Fibroblast of skin of right quadriceps (primary cell): ENCODE measurements at places on chromosomes 6 and 20.

- DNase-seq = no peak
These were observed 56.9 kb downstream of the BMP5 start for GRCh38 chr6:55818482-55818881.

GRCh38 chr6:14889188-14889587 is 356.7 kb upstream of the JARID2 start:
- no peak for DNase-seq

GRCh38 chr6:1552296-1552761 is 57.4 kb upstream of the FOXC1 start:
- peak; percentile 26 for DNase-seq

- DNase-seq = no peak
These were observed 106.8 kb upstream of the HS3ST5 start for GRCh38 chr6:114449659-114450058.

- no peak for DNase-seq
These were observed 198.6 kb downstream of the FOXA2 start for GRCh38 chr20:22385602-22386305.

DNA sequence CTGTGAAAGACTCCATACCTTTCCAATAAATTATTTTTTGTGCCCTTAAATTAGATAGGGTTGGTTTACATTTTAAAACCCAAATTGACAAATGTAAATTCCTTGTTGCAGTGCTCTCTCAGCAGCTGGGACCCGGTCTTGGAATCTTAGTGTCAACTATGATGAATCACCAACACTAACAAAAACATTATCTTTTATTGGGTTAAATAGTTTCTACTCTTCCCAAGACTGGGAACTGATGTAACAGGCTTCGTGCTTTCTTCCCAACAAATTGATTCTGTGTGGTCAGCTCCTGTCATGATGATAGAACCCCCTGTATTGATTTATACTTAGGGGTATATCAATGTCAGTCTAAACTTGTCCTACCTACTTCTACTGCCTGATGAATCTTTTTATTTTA is 23.2 kb upstream of the AHI1 start:
- peak; percentile 32 for DNase-seq

- DNase-seq = no peak
These were observed 31.8 kb downstream of the SNRNP48 start for GRCh38 chr6:7621761-7622160.

GRCh38 chr6:26045065-26045927 is 41.9 kb upstream of the HFE start:
- peak; percentile 97 for DNase-seq

- DNase-seq = peak; percentile 4
These were observed 360.1 kb downstream of the HDGFL1 start for GRCh38 chr6:22929311-22929985.

DNA sequence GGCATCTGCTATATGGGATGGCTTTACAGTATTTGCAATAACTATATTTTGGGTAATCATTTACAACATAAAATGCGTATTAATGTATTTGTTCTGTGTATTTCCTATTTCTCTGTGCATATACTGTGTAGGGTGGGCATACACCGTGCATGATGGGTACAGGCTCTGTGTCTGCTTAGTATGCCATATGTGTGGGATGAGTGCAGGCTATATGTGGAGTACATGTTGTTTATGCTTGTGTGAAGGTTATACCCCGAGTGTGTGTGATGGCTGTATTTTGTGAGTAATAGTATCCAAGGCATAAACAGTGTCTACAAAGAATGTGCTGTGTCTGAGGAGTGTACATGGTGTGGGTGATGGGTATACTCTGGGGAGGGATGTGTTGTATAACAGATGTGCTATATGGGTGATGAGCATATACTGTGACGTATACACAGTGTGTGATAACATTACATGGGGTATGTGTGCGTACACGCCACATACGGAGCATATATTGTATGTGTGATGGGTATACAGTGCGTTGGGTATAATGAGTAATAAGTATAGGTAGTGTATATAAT is 52.7 kb downstream of the CPXM1 start:
- DNase-seq = no peak

DNA sequence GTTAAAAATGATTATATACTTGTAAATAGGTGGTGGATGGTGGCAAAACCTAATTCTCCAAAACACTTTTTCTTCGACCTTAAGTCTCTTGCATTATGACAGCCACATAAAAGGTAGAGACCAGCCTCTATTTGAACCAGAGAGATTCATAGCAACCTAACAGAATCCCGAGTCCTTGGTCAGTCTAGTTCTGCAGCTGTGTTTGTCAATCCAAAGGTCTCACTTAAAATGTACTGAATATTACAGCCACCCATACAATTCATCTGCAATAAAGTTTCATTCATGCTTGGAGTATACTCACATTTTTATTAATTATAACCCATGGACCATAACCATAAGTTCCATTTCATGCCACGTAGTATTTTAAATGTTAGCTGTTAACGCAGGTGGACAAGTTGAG is 87.2 kb downstream of the EPM2A start:
- DNase-seq = no peak

GRCh38 chr6:11275598-11275997 is 43.1 kb upstream of the NEDD9 start:
- DNase-seq = no peak

GRCh38 chr20:51763965-51764602 is 4.1 kb downstream of the ATP9A start:
- DNase-seq = peak; percentile 44

- DNase-seq = no peak
These were observed 2.6 kb downstream of the SIM1 start for GRCh38 chr6:100461917-100462705.

DNA sequence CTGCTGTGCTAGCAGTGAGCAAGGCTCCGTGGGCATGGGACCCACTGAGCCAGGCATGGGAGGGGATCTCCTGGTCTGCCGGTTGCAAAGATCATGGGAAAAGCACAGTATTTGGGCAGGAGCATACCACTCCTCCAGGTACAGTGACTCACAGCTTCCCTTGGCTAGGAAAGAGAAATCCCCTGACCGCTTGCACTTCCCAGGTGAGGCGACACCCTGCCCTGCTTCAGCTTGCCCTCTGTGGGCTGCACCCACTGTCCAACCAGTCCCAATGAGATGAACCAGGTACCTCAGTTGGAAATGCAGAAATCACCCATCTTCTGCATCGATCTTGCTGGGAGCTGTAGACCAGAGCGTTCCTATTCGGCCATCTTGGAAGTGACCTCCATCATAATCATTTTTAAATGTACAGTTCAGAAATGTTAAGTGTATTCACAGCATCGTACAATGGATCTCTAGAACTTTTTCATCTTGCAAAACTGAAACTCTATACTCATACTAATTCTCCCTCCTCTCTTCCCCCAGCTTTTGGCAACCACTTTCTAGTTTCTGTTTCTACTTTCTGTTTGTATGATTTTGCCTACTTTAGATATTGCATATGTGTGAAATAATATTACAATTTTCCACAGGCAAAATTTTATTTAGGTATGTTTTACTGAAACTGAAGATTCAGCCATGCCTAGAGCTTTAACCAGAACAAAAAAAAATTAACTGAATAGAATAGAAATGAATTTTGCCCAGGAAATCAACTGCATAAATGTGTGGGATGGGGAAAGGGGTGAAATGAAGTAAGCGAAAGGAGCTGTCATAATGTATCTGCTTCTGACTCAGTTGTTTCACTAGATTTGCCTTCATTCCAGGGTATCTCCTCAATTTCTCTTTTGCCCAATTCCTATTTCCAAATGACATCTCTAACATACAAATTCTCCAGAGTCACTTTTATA is 100.0 kb downstream of the RWDD2A start:
- no peak for DNase-seq

DNA sequence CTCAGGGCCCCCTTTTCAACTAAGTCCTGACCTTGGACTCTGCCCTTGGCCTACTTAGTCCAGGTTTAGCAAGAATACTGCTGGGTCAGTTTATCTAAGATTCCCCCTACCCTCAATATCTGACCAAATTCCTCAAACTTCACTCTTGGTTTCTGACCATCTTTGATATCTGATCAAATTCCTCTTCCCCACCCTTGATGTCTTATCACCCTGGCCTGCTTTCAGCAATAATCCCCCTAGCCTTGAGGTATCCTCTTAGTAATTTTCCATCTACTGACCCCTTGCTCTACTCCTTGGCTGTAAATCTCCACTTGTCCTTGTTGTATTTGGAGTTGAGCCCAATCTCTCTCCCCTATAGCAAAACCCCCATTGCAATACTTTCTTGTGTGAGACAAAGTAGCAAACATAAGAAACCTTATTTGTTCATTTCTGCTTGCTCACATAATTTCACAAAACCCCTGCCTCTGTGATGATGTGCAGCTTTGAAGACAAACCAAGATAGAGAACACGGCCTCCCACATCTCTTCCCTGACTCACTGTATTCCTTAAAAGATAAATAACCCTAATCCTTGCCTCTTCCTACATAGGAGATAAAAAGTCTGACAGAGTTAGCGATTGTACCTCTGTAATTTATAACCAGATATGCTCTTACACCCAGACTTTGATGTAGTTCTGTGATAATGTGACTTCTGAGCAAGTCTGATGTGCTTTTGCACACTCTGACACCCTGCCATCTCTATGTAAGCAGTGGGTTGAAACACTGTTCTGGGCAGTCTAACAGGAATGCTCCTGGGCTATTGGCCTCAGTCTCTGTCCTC is 13.8 kb upstream of the IYD start:
- DNase-seq = no peak

- DNase-seq = peak; percentile 49
These were observed 69.0 kb downstream of the MOCS1 start for GRCh38 chr6:39865011-39865888.

DNA sequence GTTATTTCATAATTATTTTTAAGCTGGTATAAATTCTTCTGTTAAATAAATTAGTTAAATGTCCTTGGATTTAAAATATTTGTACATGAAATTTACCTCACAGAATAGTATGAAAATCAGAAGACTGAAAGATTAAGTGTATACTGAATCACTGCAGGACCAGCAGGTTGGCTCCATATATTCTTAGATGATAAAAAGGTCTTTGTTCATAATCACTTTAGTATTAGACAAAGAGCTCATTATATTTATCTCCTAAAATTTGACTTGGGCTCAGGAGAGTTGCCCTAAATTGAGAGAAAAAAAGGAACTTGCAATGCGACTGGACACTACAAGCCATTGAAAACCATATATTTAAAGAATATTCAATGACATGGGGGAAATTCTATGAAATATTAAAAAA is 766.4 kb upstream of the CITED2 start:
- no peak for DNase-seq

DNA sequence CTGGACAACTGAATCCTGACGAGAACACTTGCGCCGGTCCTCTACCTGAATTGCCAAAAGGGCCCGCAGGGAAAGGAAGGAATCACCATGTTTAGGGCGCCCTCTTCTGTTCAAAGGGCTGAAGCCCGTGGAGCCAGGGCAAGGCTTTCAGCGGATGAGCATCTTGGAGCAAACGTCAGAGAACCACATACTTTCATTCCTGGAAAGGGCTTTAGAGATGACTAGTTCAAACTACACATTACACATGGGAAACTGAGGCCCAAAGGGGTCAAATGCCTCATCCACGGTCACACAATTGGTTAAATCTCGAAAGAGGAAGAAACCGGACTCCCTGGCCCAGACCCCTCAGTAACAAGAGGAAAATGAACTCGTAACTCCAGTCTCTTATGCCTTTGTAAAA is 11.5 kb upstream of the ZNF133 start:
- DNase-seq = peak; percentile 47

- DNase-seq = no peak
These were observed 193.1 kb downstream of the DOK5 start for GRCh38 chr20:54668271-54669039.

DNA sequence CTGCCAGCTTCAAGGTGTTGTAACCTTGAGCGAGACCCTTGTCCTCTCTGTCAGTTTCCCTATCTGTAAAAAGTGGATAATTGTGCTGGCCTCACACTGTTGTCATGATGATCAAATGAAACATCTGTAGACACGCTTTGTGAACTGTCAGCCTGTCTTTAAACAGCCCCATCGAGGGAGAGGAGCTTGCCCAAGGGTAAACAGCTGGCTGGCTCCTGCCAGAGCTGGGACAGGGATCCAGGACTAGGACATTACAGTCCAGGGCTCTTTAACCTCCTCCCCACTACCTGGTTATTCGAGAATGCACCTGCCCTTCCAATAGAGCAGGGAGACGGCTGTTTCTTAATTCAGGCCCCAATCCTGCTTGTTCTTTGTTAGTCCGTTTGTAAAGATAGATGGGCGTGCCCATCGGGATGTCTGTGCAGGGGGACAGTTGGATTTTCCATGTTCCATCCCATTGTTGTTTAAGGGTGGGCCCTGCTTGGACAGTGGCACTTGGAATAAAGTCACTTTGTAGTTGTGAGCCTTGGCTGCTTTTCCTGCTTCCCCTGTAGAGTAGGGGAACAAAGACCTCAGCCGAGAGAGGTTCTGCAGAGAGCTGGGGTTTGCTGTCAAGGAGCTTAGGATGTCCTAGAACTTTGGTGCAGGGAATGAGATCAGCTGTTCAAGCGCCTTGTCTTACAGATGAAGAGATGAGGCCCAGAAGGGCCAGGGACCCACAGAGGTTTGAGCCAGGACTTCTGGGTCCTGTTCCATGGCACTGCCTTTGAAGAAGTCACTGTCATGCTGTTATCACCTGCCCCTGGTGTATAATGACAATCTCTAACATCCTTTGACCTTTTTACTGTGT is 77.9 kb upstream of the MYL9 start:
- DNase-seq = no peak

GRCh38 chr6:24980507-24981385 is 45.0 kb upstream of the RIPOR2 start:
- DNase-seq = peak; percentile 63

DNA sequence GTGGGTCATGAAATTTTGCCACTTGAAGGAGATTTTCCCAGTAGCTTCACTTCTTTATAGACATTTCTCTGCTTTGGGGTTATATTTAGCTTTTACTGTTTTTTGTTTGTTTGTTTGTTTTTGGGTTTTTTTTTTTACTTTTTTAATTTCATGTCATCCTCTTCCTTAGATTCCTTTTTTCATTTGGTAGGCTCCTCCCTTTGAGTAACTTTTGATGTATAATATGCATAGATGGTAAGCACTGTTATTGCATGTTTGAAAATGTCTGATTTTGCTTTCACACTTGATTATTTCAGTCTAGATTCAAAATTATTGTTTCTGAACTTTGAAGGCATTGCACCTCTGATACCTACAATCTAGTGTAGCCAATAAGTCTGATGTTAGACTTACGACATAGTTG is 37.6 kb downstream of the PLEKHG1 start:
- DNase-seq = no peak

- DNase-seq = no peak
These were observed 100.1 kb upstream of the PRDM1 start for GRCh38 chr6:105985816-105986632.

DNA sequence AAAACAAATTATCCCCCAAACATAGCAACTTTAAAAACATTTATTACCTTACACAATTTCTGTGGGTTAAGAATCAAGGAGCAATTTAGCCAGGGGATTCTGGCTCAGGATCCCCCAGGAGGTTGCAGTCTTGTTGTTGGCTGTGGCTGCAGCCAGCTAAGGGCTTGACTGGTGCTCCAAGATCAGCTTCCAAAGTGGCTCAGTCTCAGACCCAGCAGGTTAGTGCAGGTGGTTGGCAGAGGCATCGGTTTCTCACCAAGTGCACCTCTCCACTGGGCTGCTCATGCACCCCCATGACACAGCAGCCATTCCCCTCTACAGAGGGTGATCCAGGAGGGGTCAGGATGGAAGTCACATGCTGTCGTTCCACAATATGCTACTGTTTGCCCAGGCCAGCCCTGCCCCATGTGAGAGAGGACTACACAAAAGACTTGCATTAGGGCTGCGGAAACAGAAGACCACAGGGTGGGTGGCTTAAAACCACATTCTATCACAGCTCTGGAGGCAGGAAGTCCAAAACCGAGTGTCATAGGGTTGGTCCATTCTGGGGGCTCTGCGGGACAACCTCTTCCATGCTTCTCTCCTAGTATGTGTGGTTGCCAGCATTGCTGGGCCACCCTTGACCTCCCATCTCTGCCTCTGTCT is 125.8 kb downstream of the C6orf118 start:
- no peak for DNase-seq
